ENCODE measurements at places on chromosomes 7 and 10.

- DNase-seq = no peak
Measured at GRCh38 chr10:70271996-70272924, 11.5 kb downstream of the NPFFR1 start.

GRCh38 chr7:2517026-2517425 lies 2.5 kb upstream of the LFNG start:
- no peak for DNase-seq

DNA sequence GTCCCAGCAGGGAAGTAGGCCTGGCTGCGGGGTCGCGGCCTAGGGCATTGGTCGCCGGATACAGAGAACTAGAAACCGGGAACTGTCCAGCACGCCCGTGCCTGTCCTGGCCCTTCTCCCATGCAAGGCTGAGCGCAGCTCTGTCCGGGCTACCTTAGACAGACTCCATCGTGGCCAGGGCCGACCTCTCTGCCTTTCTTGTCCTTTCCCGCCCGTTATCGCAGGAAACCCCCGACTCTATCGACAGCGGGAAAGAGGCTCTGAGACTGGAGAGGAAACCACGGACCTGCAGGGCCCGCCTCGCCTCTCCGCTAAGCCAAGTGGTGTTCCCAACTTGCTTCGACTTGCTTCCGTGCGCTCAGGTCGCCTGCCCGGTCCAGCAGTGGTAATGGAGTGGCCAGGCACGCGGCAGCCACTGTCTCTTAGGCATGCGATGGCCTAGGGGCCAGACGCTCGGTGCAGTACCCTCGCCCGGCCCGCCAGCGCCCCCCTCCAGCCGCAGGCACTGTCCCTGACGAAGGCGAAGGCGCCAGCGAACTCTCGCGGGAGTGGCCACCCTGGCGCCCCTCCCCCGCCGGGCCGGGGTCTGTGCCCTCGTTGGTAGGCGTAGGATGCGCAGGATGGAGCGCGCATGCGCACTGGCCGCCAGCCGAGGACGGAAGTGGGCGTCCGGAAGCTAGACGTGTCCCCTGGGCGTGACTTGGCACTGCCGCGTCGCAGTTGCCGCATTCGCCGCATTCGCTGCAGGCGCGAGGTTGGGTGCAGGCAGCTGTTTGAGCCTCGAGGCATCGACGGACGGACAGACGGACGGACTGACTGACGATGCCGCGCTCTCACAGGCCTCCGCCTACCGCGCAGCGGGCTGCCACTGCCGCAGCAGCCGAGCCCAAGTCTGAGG lies 54.4 kb downstream of the MCMBP start:
- no peak for DNase-seq

DNA sequence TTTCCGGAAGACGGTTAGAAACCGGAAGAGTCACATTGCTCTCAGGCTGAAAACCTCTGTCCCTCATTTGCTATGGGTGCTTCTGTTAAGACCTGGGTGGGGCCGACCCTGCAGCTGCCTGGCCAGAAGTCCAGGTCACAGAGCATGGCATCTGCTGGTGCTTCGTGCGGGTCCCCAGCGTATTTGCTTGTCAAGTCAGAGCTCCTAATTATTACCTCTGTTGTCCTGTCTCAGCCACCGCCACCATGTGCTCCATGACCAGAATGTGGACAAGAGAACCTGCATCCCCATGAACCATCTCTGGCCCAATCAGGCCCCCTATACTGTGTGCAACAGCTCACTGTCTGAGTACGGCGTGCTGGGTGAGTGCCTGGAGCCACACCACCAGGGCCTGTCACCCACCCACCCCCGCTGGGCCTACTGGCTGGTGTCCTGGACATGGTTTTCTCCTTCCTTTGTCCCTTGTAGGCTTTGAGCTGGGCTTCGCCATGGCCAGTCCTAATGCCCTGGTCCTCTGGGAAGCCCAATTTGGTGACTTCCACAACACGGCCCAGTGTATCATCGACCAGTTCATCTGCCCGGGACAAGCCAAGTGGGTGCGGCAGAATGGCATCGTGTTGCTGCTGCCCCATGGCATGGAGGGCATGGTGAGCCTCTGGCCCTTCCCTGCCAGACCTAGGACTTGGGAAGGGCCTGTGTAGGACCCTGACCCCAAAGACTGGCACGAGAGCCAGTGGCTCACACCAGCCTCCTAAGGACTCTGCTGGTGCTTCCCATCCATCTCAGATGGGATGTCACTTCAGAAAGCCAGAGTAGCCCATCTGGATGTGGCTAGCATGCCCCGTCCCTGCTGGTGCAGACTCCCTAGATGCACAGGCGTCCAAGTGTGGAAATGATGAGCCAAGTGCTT lies 51.3 kb upstream of the ZMIZ2 start:
- no peak for DNase-seq

GRCh38 chr10:80485946-80486764 lies 32.0 kb downstream of the TSPAN14 start:
- no peak for DNase-seq

DNA sequence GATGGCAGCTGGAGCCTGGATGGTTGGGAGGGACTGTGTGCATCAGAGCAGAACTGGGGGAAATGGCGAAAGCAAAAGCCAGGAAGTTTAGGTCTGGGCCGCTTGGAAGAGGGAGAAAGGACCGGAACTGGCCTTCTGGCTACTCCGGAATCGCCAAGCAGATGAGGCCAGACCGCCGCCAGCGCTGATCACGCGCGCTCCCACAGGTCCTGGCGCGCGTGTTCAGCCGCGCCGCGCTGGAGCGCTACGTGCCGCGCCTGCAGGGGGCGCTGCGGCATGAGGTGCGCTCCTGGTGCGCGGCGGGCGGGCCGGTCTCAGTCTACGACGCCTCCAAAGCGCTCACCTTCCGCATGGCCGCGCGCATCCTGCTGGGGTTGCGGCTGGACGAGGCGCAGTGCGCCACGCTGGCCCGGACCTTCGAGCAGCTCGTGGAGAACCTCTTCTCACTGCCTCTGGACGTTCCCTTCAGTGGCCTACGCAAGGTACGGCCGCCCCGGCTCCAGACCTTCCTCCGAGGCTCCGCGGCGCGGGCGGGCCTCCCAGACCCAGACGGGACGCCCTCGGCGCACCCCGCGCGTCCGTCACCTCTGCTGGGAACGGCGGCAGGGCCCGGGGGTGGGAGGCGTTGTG lies 2.0 kb downstream of the CYP26C1 start:
- DNase-seq = no peak

DNA sequence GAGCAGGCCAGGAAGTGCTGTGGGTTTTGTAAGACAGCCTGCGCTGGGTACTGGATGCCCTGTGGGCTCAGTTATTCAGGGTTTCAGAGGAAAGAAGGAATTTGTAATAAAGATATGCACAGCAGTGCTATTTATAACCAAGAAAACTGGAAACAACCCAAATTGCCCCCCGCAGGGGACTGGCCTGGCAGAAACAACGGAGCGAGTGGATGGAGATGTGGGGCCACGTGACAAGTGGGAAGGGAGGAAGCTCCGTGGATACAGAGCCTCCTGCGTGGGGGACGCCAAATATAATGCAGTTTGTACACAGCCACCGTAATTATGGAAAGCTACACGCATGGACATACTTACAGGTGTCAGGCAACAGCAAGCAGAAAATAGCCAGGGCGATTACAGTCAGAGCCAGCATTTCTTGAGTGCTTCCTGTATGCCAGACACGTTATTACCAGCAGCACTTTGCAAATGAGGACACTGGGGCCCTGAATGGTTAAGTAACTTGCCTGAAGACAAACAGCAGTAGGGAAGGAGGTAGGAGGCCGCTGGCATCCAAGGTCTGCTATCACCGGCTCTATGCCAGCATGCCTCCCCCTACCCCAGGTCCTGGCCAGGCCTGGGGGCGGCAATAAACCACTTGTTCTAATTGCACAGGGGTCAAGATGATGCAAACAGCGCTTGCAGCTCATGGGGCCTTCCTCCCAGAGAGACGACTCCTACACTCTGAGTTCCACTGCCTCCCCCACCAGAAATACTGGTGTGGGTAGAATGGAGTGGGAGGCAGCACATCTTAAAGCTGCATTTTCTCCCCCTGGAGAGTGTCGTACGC lies 8.7 kb upstream of the CAMK2B start:
- DNase-seq = no peak

- no peak for DNase-seq
Measured at GRCh38 chr7:140176122-140176701, 571 bp downstream of the KDM7A start.

- no peak for DNase-seq
Measured at GRCh38 chr10:22617051-22617450, 97.3 kb downstream of the PIP4K2A start.

GRCh38 chr10:84999929-85000328 lies 671.5 kb downstream of the CCSER2 start:
- no peak for DNase-seq

- DNase-seq = peak; percentile 57
Measured at GRCh38 chr10:118698421-118698820, 56.3 kb downstream of the CACUL1 start.

GRCh38 chr7:158856883-158857668 lies 718 bp downstream of the DYNC2I1 start:
- DNase-seq = no peak

GRCh38 chr7:50940621-50941020 lies 157.9 kb upstream of the GRB10 start:
- no peak for DNase-seq

DNA sequence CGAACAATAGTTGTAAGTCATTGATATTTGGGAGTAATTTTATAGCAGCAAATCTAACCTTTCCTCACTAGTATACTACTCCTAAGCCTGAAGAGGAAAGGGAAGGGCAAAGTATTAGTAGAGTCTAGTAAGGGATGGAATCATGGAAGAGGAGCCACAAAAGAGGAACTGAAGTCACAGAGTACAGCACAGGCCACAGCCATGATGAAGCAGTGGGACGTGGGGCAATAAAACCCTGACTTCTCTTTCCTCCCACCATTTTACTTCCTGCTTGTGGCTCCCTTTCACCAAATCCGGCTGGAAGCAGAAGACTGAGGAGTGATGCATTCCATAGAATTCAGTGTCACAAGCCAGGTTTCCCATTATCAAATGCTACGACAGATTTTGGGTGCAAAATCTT lies 58.7 kb downstream of the CABCOCO1 start:
- DNase-seq = no peak
